Posterior vena cava (tissue), 2 donors: ENCODE measurements at places on chromosomes 1 and 21.
A peak's percentile ranks its signal among the peaks of the same experiment; 100 is the strongest.

GRCh38 chr1:71492298-71493041 is 411.6 kb upstream of the ZRANB2 start:
- DNase-seq: no peak

DNA sequence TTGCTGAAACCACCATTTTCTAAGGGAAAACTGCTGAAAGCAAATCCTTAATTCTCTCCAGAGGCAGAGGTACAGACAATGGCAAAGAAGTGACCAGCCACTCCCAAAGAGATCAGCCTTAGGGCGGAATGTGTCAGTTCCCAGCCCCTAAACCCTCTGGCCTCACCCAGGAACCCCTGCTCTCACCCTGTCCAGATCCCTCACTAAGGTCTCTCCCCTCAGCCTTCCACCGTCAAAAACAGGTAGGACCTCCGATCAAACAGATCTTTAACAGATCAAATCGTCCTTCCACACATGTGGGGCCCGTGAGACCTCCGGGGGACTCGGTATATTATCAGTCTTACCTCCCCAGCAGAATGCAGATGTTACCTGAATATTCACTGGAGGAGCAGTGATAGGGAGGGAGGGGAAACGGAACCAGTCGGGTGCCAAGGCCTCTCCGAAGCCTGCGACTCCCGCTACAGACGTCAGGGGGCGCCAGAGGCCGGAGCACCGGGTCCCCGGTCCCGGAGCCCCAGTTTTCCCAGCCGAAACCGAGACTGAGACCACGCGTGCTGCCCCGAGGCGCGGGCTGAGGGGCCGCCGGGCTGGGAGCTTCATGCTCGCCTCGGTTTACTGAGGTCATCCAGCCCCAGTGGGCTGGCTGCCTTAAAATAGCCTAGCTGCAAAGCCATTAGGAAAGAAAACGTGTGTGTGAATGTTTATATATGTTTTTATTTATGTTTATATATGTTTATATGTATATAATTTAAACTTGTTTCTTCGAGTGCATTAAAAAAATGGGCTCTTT is 23.6 kb downstream of the GPA33 start:
- DNase-seq: peak; percentile 93

DNA sequence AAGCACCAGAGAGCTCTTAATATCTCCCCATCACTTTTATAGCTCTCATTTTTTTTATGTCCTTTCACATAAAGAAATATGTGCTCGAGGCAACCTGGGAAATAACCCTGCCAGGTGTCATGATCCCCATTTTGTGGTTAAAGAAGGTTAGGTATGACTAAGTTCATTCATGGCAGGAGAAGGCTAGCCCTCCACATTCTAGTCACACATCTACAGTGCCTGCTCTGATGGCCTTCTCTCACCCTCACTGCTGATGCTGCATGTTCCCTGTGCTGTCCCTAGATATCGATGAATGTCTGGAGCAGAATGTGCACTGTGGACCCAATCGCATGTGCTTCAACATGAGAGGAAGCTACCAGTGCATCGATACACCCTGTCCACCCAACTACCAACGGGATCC is 187.5 kb downstream of the TPR start:
- no peak for DNase-seq

- no peak for DNase-seq
These were observed 1807.8 kb downstream of the BRINP3 start for GRCh38 chr1:188669728-188670382.

DNA sequence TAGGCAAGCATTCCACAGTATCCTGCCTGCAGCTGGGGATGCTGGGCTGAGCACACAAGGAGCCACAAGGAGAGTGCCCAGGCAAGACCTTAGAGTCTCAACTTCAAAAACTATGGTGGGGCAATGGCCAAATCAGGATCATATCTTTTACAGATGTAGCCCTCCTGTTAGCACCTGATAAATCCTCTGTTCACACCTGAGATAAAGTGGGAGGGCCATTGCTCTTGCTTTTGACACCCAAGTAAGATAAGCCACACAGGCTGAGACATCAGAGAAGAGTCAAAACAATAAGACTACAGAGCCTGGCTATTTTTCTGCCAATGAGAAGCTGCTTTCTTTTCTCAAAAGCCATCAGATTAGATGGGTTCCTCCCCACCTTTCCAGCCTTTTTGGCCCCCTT is 148.9 kb downstream of the AJAP1 start:
- DNase-seq: no peak

GRCh38 chr1:1320666-1321448 is 3.6 kb downstream of the INTS11 start:
- DNase-seq: no peak

DNA sequence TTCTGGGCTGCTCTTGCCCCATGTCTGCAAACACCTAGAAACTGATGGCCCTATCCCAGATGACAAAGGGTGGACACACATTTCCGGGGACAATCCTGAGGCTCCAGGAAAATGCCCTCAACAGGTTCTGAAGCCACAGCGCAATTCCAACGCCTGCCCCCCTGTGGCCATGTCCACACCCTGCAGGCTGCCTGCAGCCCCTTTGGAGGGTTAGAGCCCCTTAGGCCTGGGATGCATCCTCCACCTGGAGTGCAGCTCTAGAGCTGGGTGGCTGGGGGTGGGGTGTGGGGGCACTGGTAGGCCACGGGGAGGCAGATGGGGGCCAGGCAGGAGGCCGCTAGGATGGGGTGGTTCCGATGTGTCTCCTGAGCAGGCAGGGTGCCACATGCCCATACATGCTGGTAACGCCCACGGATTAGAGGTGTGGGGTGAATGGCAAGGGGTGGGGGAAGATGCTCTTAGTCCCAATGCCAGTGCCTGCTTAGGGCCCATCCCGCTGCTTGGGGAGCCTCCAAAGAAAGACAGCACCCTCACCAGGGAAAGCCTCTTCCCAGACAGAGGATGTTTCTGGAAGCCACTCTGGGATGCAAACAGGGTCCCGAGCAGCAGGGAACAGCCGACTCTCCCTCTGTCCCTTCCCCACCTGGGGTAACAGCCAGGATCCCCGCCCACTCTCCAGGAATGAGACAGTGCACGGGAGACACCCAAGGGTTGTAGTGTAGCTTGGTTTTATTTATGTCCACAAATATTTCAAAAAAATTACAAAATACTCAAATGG is 34.0 kb downstream of the SLC45A1 start:
- no peak for DNase-seq

DNA sequence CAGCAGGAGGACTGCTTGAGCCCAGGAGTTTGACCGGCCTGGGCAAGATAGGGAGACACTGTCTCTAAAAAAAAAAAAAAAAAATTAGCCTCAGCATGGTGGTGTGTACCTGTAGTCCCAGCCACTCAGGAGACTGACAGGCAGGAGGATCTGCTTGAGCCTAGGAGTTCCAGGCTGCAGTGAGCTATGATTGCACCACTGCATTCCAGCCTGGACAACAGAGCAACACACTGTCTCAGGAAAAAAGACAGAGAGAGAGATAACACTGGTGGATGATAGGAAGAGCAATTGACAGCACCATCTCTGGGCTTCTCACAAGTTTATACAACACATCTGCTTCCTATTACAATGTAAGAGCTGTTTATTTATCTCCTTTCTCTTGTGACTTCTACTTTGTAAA is 2.4 kb upstream of the RNU11 start:
- DNase-seq: no peak

GRCh38 chr1:25004355-25004754 is 74.3 kb upstream of the RUNX3 start:
- no peak for DNase-seq

DNA sequence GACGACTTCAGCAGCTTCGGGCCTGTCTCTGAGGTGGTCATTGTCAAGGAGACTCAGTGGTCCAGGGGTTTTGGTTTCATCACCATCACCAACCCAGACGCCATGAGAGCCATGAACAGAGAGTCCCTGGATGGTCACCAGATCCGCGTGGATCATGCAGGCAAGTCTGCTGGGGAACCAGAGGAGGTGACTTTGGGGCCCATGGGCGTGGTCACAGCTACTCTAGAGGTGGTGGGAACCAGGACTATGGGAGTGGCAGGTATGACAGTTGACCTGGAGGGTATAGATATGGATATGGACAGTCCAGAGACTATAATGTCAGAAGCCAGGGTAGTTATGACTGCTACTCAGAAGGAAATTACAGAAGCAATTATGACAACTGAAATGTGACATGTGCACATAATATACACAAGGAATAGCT is 19.3 kb upstream of the METTL13 start:
- no peak for DNase-seq

DNA sequence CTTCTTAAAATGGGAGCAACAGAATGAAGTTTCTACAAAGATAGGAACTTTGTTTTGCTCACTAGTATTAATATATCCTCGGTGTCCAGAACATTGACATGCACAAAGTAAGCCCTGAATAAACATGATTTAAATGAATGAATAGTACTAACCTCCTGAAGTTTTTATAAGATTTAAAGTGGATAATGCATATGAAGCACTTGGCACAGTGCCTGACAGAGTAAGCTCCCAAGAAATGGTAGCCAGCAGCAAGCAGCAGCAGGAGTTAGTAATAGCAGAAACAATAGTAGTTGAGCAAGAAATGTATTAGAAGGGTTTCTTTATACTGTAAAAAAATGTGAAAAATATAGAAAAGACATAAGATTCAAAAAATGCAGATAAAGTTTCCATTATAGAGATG is 258.1 kb upstream of the C1orf87 start:
- no peak for DNase-seq

GRCh38 chr1:233182587-233182986 is 112.9 kb downstream of the PCNX2 start:
- no peak for DNase-seq

- no peak for DNase-seq
These were observed 72.8 kb upstream of the KRTAP19-8 start for GRCh38 chr21:31111093-31111492.

DNA sequence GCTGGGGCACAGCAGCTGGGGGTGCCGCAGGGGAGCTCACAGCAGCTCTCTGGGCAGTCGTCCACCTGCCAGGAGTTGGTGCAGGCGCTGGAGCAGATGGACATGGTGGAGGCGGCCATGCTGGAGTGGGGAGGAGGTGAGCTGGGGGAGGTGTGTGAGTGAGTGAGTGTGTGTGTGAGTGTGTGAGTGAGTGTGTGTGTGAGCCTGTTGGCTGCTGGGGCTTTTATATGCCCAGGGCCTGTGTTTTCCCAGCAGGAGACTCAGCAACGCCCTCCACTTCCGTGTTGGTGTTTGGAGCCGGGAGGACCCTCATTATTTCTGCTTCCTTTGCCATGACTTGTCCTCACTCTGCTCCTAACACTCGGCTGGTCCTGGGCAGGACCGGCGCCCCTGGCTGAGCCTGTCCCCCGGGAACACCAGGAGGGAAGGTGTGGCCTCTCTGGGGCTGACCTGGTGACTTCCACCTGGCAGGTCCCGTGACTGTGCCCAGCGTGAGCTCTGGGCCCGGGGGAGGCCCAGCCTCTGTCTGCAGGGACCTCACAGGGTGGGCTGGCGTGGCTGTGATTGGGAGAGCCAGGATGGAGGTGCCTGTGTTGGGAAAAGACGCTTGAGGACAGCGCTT is at the start of gene KRTAP10-2:
TSS of gene KRTAP10-2 (minus strand) at position 166 of the 622 bp plus-strand sequence. CDS start at position 119, 47 bp downstream.
- peak; percentile 54 for DNase-seq

GRCh38 chr1:47725992-47726855 is 271.0 kb downstream of the TRABD2B start:
- peak; percentile 92 for DNase-seq

DNA sequence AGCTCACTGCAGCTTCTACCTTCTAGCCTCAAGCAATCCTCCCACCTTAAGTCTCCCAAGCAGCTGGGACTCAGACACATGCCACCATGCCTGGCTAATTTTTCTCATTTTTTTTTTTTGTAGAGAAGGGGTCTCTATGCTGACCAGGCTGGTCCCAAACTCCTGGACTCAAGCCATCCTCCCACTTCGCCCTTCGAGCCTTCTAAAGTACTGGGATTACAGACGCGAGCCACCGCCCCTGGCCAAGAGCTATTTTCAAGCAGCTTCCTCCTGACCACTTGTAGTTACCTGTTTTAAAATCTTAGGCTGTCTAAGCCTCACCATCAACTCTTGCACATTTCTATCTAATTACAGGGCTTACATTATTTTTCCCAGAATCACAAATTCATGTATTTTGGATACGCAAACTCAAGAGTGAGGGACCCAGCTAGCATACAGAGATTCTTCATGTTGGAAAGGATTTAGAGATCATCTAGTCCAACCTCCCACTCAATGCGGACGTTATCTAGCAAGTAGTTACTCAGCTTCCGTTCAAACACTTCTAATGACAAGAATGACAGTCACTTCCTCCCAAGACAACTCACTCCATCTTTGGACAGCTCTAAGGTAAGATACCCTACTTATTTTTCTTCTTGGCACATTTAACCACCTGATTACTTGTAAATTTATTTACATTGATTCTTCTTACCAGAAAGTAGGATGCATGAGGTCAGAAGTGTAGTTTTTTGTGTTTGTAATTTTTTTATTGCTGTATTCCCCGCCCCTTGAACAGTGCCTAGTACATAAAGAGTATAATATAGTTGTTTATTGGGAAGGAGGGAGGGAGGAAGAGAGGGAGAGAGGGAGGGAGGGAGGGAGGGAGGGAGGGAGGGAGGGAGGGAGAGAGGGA is 65.4 kb downstream of the LUZP1 start:
- DNase-seq: no peak

GRCh38 chr1:107643766-107644165 is 321.2 kb downstream of the VAV3 start:
- no peak for DNase-seq

- no peak for DNase-seq
These were observed 12.7 kb upstream of the DYNLT5 start for GRCh38 chr1:66739401-66740157.

- no peak for DNase-seq
These were observed 44.1 kb upstream of the RAB4A start for GRCh38 chr1:229226796-229227195.

- no peak for DNase-seq
These were observed 53.5 kb upstream of the TIAM1 start for GRCh38 chr21:31397515-31397926.
